ENCODE measurements at places on chromosomes 16 and 17. TPM values are rescaled to one million over a fixed set of nuclear protein-coding genes. Genes with fewer than 3 reads are reported as not detected.
A peak's percentile ranks its signal among the peaks of the same experiment; 100 is the strongest.

DNA sequence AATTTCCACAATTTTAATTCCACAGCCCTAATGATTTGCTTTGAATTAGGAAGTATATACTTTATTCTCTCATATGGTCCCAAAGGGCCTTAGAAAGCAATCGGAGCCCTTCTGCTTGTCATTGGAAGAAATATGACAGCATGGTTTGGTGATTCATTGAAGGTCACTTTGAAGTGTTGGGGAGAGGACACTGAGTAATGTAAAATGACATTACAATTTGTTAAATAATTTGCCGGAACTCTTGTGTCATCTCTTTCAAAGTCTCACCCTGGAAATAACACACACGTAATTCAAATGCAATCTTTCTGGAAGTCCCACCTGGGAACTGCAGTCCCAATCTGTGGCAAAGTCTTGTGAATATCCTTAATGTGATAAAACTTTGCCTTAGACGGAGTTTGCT, 59.8 kb downstream of the BMERB1 start:
- H3K27ac ChIP-seq, result no peak overlapping the region
- no peak for DNase-seq
- no peak overlapping the region for H3K4me3 ChIP-seq
- no peaks in the 10 kb centered on the region for H3K27me3 ChIP-seq

DNA sequence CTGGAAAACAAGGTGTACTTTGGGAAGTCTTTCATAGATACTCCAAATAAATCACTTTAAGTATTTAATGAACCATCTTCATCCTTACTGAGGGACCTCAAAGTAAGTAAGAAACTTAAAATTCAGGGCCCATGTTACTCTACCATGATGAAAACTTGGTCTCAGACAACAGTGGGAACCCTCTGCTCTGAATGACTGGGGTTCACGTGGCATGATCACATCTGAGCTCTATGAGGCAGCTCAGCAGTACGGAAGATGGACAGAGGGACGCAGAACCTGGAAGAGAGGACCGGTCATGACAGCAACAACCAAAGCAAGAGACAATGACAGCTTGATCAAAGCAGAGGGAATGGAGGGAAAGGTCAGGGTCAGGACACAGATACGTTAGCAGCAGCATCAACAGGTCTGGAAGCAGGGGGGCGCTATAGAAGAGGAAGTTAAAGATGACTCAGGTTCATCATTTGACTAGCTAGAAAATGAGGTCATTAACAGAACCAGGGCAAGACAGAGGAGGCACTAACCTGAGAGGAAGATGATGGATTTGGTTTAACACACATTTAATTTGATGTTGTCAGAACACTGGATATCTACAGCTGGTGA, 9.5 kb downstream of the XPO6 start:
- peaks cover 49% of the 10 kb centered on the region for H3K36me3 ChIP-seq
- no peaks in the 10 kb centered on the region for H3K27me3 ChIP-seq
- H3K4me1 ChIP-seq, result peaks cover 67% of the 10 kb centered on the region

DNA sequence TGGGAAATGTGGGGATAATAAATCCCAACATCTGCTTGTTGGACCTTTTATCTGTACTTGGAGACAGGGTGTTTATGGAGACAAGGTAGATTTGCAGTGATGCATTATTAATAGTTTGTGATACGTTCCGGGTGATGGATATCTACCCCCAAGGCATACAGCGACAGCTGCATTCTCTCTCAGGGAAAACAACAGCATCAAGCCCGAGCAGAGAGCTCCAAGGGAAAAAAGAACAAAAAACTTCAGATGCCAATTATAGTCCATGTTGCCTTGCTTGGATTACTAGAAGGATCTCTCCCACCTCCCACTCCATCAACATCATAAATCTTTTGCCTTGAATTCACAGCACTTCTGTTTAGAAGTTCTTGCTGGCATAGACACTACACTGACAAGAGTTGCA, 187.5 kb upstream of the CDH11 start:
- H3K36me3 ChIP-seq, result no peaks in the 10 kb centered on the region
- no peaks in the 10 kb centered on the region for H3K27me3 ChIP-seq
- no peak overlapping the region for H3K27ac ChIP-seq
- DNase-seq, result no peak
- H3K4me3 ChIP-seq, result no peak overlapping the region

Gene ATP1B2
- polyA plus RNA-seq, result not detected

GRCh38 chr17:17794382-17794781, 42.4 kb downstream of the SREBF1 start:
- H3K4me1 ChIP-seq, result peaks cover 20% of the 10 kb centered on the region
- no peaks in the 10 kb centered on the region for H3K27me3 ChIP-seq
- H3K4me3 ChIP-seq, result no peak overlapping the region
- H3K36me3 ChIP-seq, result no peaks in the 10 kb centered on the region

Gene CHST4
- polyA plus RNA-seq, result not detected

DNA sequence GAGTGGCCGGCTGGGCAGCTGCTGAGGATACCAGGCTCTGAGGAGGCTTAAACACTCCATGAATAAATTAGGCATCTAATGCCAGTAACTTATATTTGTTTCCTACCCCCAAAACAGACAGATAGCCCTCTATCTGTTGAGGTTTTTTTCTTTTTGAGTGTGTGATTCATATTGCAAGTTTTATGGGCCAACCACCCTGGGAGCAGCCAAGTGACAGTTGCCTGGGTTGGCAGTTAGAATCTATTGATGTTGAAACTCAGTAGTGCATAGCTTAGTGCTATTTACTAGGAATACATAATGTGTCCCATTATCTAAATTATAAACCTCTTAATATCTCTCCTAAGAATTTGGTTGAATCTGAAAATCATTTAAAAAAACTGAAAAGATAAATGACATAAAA, 397.4 kb downstream of the CA10 start:
- H3K4me3 ChIP-seq, result no peak overlapping the region
- no peaks in the 10 kb centered on the region for H3K4me1 ChIP-seq
- no peaks in the 10 kb centered on the region for H3K36me3 ChIP-seq
- no peaks in the 10 kb centered on the region for H3K27me3 ChIP-seq

- no peak overlapping the region for H3K27ac ChIP-seq
- H3K4me3 ChIP-seq, result no peak overlapping the region
- no peaks in the 10 kb centered on the region for H3K27me3 ChIP-seq
- no peak for DNase-seq
Observed at GRCh38 chr16:68393333-68393732, 55.0 kb downstream of the SMPD3 start.

GRCh38 chr17:66526827-66527226, 224.4 kb downstream of the PRKCA start:
- H3K27me3 ChIP-seq, result no peaks in the 10 kb centered on the region
- H3K36me3 ChIP-seq, result peaks cover 4% of the 10 kb centered on the region
- no peak overlapping the region for H3K4me3 ChIP-seq
- DNase-seq, result no peak
- H3K4me1 ChIP-seq, result peaks cover 8% of the 10 kb centered on the region

GRCh38 chr16:46894036-46894672, 10.0 kb downstream of the GPT2 start:
- no peaks in the 10 kb centered on the region for H3K4me1 ChIP-seq
- no peak overlapping the region for H3K4me3 ChIP-seq
- DNase-seq, result no peak

Gene DECR2
- 3.4 TPM for polyA plus RNA-seq

DNA sequence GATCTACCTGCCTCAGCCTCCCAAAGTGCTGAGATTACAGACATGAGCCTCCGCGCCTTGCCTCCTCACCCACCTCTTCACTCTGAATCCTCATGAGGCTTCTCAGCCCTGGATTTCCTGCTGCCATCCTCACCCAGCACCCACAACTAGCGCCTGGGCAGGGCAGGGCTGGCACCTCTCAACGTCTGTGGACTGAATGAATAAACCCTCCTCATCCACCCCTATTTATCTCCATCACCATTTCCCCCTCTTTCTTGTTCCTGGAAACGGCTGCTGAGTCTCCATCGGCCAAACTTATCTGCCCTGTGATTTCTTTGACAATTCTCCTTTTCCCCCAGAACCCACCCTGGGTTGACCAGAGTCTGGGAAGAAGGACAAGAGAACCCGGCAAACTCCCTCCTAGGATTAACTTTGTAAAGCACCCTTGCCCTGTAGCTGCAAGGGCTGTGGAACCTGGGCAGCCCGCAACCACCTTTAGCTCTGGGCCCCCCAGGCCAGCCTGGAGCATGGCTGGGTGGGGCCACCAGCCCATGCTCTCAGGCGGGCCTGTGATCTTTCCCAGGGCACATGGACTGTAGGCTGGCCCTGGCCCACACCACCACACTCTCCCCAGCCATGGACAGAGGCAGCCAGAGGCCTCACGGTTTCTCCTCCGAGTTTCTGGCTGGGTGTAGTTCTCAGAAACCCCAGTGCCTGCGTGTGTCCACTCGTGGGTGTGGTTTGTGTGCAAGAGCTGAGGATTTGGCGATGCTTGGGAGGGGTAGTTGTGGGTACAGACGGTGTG, 2.4 kb downstream of the SPN start:
- H3K4me3 ChIP-seq, result peak overlapping the region; percentile 95
- H3K27ac ChIP-seq, result peak overlapping the region; percentile 82
- peaks cover 68% of the 10 kb centered on the region for H3K4me1 ChIP-seq
- peaks cover 10% of the 10 kb centered on the region for H3K36me3 ChIP-seq
- H3K27me3 ChIP-seq, result no peaks in the 10 kb centered on the region

Gene POLR2A
- 8.6 TPM for polyA plus RNA-seq

DNA sequence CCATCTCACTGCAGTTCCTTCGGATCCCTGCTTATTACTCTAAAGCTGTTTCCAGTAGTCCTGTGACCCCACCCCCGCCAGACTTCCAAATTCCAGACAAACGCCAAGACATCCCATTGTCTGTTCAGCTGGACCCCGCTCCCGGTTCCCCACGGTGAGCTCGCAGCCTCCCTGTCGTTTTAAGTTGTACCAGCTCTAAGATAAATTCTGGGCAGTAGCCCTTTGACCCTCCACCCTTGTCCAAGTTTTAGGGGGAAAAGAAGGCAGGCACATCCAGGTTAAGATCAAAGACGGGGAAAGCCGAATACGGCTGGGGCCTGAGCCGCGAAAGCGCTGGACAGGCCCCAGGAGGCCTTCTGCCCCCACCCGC, 589 bp downstream of the ARL6IP1 start:
- peaks cover 50% of the 10 kb centered on the region for H3K4me1 ChIP-seq
- H3K36me3 ChIP-seq, result peaks cover 20% of the 10 kb centered on the region
- DNase-seq, result no peak
- peak overlapping the region; percentile 90 for H3K27ac ChIP-seq

Gene RPS6KB1
- polyA plus RNA-seq, result 21.2 TPM

Gene ABCA3
- 4.5 TPM for polyA plus RNA-seq

DNA sequence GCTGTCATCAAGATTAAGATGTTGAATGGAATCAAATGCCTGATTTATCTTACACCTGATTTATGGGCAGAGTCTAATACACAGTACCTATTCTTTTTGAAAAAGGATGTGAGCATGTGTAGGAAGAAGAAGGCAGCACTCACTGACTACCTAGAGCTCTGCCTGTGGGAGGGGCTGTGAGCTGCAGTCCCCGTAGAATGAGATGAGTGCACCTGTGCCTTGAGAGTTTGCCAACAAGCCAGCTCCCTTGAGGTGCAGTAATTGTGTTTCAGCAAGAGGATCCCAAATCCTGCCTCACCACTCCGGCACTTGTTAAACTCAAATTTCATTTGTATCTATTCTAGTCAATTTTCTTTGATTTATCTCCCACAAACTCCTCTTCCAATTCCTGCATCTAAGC, 46.0 kb downstream of the CDH11 start:
- no peaks in the 10 kb centered on the region for H3K27me3 ChIP-seq
- H3K27ac ChIP-seq, result no peak overlapping the region
- H3K4me1 ChIP-seq, result no peaks in the 10 kb centered on the region
- no peak overlapping the region for H3K4me3 ChIP-seq
- no peaks in the 10 kb centered on the region for H3K36me3 ChIP-seq

DNA sequence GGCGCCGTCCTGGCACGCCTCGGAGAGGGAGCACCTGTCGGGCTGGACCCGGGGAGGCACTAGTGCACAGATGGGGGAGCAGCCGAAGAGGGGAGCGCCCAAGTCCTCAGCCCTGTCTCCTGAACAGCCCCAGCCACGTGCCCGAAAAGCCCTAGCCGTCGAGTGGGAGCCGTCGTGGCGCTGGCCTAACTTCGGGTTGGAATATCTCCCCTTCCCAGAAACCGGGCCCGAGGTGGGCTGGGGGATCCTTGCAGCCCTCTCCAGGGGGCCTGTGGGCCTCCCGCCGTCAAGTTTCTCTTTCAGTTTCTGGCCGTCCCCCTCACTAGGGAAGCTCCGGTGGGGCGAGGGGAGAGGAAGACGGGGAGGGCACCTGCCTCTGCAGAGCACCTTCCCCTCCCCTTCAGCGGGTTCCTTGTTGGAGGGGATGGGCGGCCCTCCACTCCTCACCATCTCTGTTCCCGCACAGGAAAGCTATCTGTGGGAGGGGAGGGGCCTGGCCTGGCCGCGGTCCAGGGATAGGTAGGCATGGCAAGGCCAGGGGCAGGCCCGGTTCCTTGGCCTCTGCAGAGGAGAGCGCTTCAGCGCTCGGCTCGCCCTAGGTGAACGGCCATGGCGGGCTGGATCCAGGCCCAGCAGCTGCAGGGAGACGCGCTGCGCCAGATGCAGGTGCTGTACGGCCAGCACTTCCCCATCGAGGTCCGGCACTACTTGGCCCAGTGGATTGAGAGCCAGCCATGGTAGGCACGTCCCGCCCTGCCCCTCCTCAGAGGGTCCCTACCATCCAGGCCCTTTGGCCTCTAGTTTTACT, 709 bp downstream of the STAT5A start:
- H3K4me1 ChIP-seq, result peaks cover 48% of the 10 kb centered on the region
- peaks cover 9% of the 10 kb centered on the region for H3K36me3 ChIP-seq
- peak overlapping the region; percentile 87 for H3K27ac ChIP-seq
- peak overlapping the region; percentile 86 for H3K4me3 ChIP-seq

DNA sequence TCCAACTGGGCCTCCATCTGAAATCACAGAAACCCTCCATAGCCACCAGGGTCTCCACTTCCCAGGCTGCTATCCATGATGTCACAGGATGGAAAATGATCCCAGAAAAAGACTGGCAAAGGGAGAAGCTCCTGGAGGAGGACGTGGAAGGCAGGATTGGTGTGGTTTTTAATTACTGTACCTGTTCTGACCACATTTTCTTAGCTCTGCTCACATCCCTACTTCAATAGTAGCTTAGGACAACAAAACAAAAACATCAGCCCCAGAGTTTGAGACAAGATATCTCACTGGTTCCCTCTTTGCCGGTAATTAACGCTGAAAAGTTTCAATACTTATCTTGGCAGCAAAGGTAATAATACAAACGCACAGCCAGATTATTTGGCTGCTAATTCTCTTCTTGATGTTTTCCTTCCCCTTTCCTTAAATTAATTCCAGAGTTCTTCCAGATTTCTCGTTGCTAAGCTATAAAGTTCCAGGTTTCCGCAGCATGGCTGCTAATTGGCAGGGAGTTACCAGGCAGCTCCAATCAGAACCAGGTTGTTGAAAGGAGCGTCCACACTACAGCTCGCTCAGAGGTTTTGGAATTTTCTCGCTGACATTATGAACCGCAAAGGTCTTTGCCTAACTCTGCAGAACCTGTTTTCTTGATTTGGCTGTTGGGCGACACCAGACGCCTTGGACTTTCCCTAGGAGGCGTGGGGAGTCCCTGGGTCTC, 263.4 kb downstream of the MRTFB start:
- no peaks in the 10 kb centered on the region for H3K27me3 ChIP-seq
- no peaks in the 10 kb centered on the region for H3K36me3 ChIP-seq
- DNase-seq, result no peak
- H3K4me3 ChIP-seq, result no peak overlapping the region
- H3K27ac ChIP-seq, result no peak overlapping the region

Gene HOXB1
- not detected for polyA plus RNA-seq

- H3K4me1 ChIP-seq, result no peaks in the 10 kb centered on the region
- DNase-seq, result no peak
- no peak overlapping the region for H3K27ac ChIP-seq
- H3K36me3 ChIP-seq, result no peaks in the 10 kb centered on the region
- no peak overlapping the region for H3K4me3 ChIP-seq
Observed at GRCh38 chr17:65729207-65729606, 167.8 kb upstream of the AXIN2 start.

GRCh38 chr17:77506371-77506991, 365.7 kb downstream of the SEC14L1 start:
- H3K4me3 ChIP-seq, result no peak overlapping the region
- H3K36me3 ChIP-seq, result peaks cover 4% of the 10 kb centered on the region
- no peaks in the 10 kb centered on the region for H3K27me3 ChIP-seq
- no peak for DNase-seq
- H3K27ac ChIP-seq, result no peak overlapping the region
- H3K4me1 ChIP-seq, result no peaks in the 10 kb centered on the region
